ENCODE measurements at places on chromosomes 12 and 14. TPM values are rescaled to one million over a fixed set of nuclear protein-coding genes. Genes with fewer than 3 reads are reported as not detected.
A peak's percentile ranks its signal among the peaks of the same experiment; 100 is the strongest.

DNA sequence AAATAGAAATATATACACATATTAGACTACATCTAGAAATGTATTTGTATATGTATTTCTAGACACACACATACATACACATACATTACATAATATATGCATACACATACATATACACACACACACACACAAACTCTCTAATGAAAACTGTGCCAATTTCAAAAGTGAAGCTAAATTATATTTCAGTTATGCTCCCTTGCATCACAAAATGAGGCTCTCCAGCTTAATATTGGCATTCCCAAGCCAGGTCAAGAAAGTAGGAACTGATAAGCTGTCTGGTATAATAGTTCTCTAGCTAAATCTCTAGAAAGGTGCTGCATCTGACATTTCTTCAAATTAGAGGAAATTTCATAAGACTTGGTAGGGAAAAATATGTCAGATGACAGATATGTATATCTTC is 56.9 kb downstream of the GARIN6 start:
- DNase-seq: no peak

DNA sequence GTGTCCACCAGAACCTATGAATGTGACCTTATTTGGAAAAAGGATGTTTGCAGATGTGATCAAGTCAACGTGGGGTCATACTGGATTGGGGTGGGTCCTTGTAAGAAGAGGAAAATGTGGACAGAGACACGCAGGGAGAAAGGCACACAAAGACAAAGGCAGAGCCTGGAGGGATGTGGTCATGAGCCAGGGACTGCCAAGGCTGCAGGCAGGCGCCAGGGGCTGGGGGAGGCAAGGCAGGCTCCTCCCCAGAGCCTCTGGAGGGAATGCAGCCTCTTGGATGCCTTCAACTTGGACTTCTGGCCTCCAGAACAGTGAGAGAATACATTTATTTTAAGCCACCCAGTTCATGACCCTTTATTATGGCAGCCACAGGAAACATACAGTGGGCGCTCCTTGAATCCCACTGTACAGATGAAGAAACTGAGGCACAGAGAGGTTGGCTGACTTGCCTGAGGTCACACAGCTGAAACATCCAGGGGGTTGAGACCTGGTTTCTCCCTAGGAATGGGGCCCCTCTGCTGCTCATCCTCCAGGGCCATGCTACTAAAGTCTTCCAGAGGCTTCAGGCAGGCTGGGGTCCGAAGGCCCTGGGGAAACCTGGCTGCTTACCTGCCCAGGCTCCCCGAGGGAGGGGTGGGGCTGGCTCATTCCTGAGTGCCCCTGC is 99.7 kb downstream of the RFLNA start:
- no peak for DNase-seq

The IGF1 gene
- 0.90 TPM for total RNA-seq

DNA sequence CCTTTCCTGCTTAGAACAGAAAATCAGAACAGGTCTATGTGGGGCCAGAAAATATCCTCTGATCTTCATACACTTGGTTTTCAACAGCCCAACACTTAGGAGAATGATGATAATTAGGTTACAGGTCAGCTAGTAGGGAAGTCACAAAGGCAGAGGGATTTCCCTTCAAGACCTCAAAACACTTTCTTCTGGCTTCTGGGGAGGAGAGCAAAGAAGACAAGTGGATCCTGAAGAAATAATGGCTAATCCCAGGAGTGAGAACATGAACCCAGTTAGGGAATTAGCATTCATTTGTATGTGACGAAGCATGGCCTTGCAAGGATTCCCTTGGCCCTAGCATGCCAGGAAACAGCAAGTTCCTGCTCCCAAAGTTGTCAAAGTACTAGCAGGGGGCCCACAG is 223.3 kb downstream of the BCAT1 start:
- DNase-seq: no peak

GRCh38 chr12:43307126-43307525 is 244.9 kb downstream of the ADAMTS20 start:
- DNase-seq: no peak

DNA sequence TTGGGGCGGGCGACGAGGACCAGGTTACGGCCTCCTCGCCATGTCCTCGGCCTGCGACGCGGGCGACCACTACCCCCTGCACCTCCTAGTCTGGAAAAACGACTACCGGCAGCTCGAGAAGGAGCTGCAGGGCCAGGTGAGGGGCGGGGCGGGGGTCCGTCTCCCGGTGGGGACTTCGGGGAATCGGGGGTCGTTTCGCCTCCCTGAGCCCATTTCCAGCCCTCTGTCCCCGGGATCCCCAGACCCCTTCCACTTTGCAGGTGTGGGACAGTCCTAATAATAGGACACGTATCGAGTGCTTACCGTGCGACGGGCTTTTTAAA is 380 bp downstream of the ANKRD13A start:
- DNase-seq: no peak

The LHX5 gene
- total RNA-seq: not detected

DNA sequence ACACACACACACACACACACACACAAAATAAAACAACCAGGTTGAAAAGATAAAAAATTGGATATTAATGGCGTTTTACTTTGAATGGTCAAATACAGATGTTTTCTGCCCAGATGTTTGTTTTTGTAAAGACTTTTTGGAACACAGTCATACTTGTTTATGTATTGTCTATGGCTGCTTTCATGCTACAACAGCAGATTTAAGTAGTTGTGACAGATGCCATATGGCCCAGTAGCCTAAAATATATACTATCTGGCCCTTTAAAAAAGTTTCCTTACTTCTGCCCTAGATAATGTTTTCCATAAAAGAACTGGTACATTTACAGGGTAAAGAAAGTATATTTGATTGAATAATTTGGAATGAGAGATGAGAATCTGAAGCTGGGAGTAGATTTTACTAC is 1362.8 kb upstream of the SEL1L start:
- DNase-seq: no peak

GRCh38 chr12:57430112-57430930 is 522 bp downstream of the R3HDM2 start:
- DNase-seq: peak; percentile 56

GRCh38 chr14:82502043-82502442 is 968.4 kb upstream of the SEL1L start:
- DNase-seq: no peak

The FITM1 gene
- 0.69 TPM for total RNA-seq

The COX8C gene
- not detected for total RNA-seq

The GNG2 gene
- 184 TPM for total RNA-seq

GRCh38 chr14:65470404-65470880 is 57.9 kb downstream of the FUT8 start:
- DNase-seq: no peak

- peak; percentile 57 for DNase-seq
These were observed 7.3 kb downstream of the VAMP1 start for GRCh38 chr12:6463216-6463615.

The SERPINA5 gene
- not detected for total RNA-seq

DNA sequence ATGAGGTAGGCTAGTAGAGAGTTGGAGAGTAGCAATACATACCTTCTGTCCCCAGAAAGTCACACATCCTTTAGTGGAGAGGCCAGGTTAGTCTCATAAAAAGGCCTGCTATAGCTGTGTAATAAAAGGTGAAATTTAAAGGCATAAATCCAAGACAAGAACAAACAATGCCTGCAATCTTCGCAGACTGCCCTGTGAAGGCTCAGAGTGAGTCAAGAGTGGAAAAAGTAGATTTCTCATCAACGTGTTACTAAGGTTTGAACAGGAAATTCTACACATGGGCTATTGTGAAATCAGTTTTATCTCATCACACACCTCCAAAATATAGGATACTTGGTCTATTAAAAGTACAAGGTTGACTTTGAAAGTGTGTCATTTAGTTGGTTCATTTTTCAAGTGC is at the start of gene KLRC1:
Gene KLRC1 (minus strand): TSS at position 222 of the 400 bp plus-strand sequence. CDS start 2,221 bp downstream, outside the sequence.
- DNase-seq: peak; percentile 15

- peak; percentile 95 for DNase-seq
These were observed at the start of gene NFKBIA for GRCh38 chr14:35404449-35405303. Gene NFKBIA (minus strand): TSS chr14:35404749. CDS start chr14:35404644, 105 bp downstream.

DNA sequence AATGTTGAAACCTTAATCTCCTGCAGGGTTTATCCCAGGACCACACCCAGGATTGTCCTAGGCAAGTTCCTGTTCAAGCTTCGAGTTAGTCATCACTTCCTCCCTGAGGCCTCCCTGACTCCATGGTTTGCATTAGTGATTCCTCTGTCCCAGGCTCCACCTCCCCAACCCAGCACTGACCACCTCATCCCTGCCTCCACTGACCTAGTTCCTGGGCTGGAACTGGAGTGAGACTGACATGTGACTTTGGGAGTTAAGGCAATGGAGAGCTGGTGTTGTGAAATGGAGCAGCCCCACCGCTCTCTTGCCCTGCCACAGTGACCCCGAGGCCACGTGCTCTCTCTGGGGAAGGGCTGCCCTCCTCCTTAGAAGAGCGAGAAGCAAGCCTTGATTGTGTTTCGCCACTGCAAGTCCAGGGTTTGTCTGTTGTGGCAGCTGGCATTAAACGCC is 15.8 kb upstream of the DTX1 start:
- DNase-seq: no peak

The PLEK2 gene
- total RNA-seq: 1.0 TPM

DNA sequence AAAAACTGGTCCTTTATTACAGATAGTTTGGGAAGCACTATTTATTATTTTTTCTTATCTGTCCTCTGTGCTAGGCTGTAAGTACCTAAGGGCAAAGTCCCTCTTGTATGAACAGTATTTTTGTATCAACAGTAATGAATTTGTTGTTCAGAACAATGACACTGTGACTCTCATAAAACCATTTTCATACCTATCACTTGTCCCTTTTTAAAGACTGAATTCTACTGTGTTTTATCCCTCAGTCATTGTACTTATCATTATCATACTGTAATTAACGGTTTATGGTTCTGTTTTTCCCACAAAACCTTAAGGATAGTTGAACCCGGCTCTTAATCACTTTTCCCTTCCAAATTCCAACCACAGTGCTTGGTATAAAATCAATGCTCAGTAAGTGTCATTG is 69.4 kb downstream of the SRGAP1 start:
- DNase-seq: no peak

DNA sequence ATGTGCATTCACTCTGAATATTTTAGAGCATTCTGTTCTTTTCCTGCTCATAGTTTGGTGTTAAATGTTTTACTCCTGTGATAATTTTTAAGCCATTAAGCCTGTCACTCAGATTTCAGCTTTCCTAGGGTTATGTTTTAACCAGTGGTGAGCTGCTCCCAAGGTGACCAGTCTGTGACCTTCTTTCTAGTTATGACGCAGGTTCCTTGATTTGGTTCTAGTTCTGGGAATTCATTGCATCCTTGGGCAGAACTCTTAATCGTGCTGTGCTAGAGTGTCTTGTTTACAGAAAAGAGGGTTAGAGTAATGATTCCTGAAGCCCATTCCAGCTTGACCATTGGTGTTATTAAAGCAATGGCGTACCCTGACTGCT is 2.2 kb downstream of the GABARAPL1 start:
- no peak for DNase-seq

DNA sequence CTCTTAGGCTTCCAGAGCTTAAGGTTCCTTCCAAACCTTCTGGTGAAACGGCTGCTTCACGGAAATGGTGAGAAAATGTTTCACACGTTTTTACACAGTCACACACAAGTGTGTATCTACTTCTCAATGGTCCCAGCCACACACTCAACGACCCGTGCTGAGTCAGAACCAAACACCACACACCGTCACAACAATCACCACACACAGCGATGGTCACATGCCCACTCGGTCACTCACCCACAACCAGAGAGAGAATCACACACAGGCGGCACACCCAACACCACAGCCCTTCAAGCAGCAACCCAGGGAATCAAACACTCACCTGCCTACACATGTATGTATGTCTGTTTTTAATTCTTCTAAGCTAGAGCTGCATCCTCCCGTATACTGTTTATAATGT is 12.6 kb upstream of the PLEKHD1 start:
- peak; percentile 20 for DNase-seq

GRCh38 chr14:103081951-103082350 is 2.1 kb upstream of the LBHD2 start:
- DNase-seq: no peak

The FAM181A gene
- not detected for total RNA-seq

DNA sequence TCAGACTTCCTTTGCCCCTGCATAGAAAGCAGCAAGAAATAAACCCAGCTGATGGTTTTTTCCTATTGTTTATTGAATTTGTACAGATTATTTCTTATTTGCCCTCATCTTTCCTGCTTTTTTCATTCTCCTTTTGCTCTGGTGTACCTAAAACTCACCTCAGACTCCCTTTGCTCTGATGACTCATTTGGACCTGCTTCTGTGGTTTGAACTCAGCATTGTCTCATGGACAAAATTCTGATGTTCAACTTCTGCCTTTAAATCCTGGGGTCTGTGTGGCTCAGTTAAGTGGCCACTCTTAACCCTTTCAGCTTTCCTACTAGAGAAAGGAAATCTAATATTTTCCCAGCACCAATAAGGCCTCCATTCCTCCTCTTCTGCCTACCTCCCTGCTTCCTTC is 3.5 kb upstream of the SENP1 start:
- no peak for DNase-seq

DNA sequence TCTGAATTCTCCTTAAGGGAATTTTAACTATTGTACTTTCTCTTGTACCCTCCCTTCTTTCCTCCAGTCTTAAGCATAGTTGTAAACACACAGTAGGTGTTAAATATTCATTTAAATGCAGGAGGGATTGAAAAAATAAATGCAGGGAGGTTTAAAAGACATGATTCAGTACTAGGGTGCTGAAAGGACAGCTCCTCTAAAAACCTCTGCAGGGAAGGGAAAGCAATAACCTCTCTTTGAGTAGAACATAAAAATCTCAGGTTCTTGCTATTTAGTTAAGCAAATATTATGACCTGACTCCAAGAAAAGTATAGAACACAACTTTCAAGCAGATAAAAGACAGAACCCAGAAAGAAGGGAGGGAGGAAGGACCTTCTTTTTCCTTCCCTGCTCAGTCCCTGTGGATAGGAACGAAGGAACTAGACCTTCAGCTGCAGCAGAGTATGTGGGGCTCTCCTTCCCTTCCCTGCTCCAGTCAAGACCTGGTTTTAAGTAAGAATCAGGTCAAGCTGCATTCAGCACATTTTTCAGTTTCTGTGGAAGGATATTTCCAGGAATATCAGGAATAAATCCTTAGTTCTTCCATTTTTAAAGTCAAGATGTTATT is 4.7 kb downstream of the MAP3K9 start:
- no peak for DNase-seq

The CD163 gene
- not detected for total RNA-seq

DNA sequence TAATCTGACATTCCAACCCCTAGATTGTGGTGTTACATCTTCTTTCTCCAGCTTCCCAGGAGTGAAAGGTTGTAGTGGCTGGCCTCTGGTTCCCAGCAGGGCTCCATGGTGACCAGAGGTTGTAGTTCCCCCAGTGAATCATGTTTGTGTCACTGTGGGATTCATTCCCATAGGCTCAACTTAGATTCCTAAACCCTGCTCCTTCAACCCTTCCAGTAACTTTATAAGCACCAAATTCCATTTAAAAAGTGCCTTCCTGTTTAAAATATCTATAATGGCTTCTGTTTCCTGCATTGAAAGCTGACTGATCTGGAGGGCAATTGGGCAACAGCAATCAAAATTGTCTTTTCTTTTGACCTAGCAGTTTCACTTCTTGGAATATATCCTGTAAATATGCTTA is 40.5 kb upstream of the TBC1D15 start:
- no peak for DNase-seq

The DYNLL1 gene
- 126 TPM for total RNA-seq

All from activated CD8-positive, alpha-beta T cell treated with anti-CD3 and anti-CD28 coated beads for 36 hours (primary cell).